ENCODE measurements at places on chromosomes 2 and 18. TPM values are rescaled to one million over a fixed set of nuclear protein-coding genes. Genes with fewer than 3 reads are reported as not detected.
A peak's percentile ranks its signal among the peaks of the same experiment; 100 is the strongest.

The CCBE1 gene
- total RNA-seq: 14.0 TPM

The PTH2R gene
- 0.32 TPM for total RNA-seq

The CLEC4F gene
- 0.71 TPM for total RNA-seq

The CHRNG gene
- not detected for total RNA-seq

The TWIST2 gene
- total RNA-seq: 8.4 TPM

The GAREM2 gene
- total RNA-seq: 2.0 TPM

The CDH2 gene
- total RNA-seq: 0.68 TPM

The DNAJC5G gene
- not detected for total RNA-seq

The PLB1 gene
- total RNA-seq: 5.5 TPM

The CEBPZOS gene
- total RNA-seq: 38.5 TPM

The ONECUT2 gene
- 0.03 TPM for total RNA-seq

The NDC80 gene
- total RNA-seq: 1.1 TPM

The WNT10A gene
- 0.35 TPM for total RNA-seq

The IL37 gene
- not detected for total RNA-seq

The SPATA3 gene
- total RNA-seq: not detected

The NOSTRIN gene
- total RNA-seq: 45.2 TPM

The SLC35F6 gene
- total RNA-seq: 49.3 TPM

The BCL2L11 gene
- total RNA-seq: 23.7 TPM

- no peak overlapping the region for H3K27ac ChIP-seq
- H3K27me3 ChIP-seq: no peaks in the 10 kb centered on the region
- no peaks in the 10 kb centered on the region for H3K4me1 ChIP-seq
- no peaks in the 10 kb centered on the region for H3K36me3 ChIP-seq
- no peak overlapping the region for H3K4me3 ChIP-seq
These were observed 14.4 kb downstream of the CLEC4F start for GRCh38 chr2:70806013-70806412.

GRCh38 chr2:179044500-179044899 is 5.4 kb downstream of the CCDC141 start:
- no peak overlapping the region for H3K27ac ChIP-seq
- no peaks in the 10 kb centered on the region for H3K36me3 ChIP-seq
- DNase-seq: no peak

DNA sequence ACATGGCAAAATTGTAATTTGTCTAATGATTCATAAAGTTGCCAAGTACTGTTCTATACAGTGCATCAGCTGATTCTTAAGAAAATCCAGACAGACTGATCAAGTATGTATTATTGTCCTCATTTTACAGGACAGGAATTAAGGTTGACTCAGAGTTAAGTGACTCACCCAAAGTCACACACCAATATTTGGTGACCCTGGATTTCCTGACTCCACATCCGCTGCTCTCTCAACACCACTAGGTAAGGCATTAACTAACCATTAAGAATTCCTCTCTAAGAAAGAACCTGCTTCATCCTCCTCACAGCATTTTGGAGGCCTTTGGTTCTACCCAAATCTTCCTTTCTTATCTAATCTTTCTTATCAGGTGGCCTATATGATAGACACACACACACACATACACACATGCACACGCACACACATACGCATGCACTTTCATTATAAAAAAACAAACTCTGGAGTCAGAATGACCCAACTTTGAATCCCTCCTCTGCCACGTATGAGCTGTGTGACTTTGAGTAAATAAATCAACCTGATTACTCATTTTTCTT is 150.8 kb downstream of the ANKRD44 start:
- no peak for DNase-seq
- H3K27ac ChIP-seq: no peak overlapping the region
- H3K36me3 ChIP-seq: no peaks in the 10 kb centered on the region
- H3K4me1 ChIP-seq: peaks cover 27% of the 10 kb centered on the region
- H3K4me3 ChIP-seq: no peak overlapping the region

- H3K27me3 ChIP-seq: no peaks in the 10 kb centered on the region
- H3K27ac ChIP-seq: no peak overlapping the region
- H3K36me3 ChIP-seq: no peaks in the 10 kb centered on the region
These were observed 83.7 kb upstream of the RND3 start for GRCh38 chr2:150571121-150571520.

GRCh38 chr2:242054881-242055801 is 185.6 kb downstream of the RTP5 start:
- no peak for DNase-seq
- H3K4me3 ChIP-seq: no peak overlapping the region
- H3K36me3 ChIP-seq: no peaks in the 10 kb centered on the region
- H3K27ac ChIP-seq: no peak overlapping the region

DNA sequence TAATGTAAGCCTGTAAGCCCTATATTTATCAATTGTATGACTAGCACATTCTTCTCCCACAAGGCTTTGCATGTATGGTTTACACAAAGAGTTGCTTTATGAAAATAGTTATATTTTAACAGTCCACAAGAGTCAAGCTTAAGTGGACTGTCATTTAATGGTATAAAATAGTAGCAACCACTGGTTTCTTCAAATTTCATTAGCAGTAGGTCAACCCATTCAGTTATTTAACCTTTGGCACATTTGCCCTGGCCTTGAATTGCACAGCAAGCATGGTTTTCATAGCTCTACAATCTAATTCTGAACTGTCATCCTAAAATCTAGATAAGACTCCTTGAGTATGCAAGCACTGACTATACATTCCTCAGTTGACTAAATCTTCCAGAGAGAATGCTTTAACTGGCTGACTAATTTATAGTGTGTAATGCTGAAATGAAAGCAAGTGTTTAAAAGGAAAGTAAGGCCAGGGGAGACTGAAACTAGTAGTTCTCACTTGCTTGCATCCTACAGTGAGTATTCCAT is 1.8 kb downstream of the DPP4 start:
- H3K4me3 ChIP-seq: peak overlapping the region; percentile 64
- H3K27me3 ChIP-seq: no peaks in the 10 kb centered on the region
- H3K27ac ChIP-seq: no peak overlapping the region
- no peak for DNase-seq

- no peak for DNase-seq
- H3K4me1 ChIP-seq: peaks cover 17% of the 10 kb centered on the region
- H3K27me3 ChIP-seq: peaks cover 24% of the 10 kb centered on the region
- H3K27ac ChIP-seq: peak overlapping the region; percentile 59
- no peaks in the 10 kb centered on the region for H3K36me3 ChIP-seq
- H3K4me3 ChIP-seq: peak overlapping the region; percentile 59
These were observed 285.1 kb downstream of the MTX2 start for GRCh38 chr2:176554101-176555048.

DNA sequence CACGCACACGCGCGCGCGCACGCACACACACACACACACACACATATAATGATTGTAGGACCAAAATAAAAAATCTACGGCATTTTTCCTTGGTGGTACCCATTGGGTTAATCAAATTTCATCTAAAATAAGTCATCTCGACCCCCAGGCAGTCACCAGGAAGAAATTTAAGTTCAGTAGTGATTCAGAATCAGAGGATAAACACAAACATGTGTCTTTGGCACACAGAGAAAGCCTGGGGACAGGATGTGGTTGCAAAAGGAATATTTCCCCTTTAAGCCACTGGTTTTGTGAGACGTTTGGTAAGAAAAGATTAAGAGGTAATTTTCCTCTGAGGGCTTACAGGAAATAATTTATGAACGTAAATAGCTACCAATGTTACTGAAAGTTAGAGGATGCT is 171.6 kb upstream of the PIEZO2 start:
- no peak overlapping the region for H3K4me3 ChIP-seq
- no peak overlapping the region for H3K27ac ChIP-seq
- DNase-seq: no peak
- no peaks in the 10 kb centered on the region for H3K27me3 ChIP-seq
- no peaks in the 10 kb centered on the region for H3K36me3 ChIP-seq
- no peaks in the 10 kb centered on the region for H3K4me1 ChIP-seq

- peaks cover 59% of the 10 kb centered on the region for H3K36me3 ChIP-seq
- no peak overlapping the region for H3K27ac ChIP-seq
- DNase-seq: no peak
- H3K4me3 ChIP-seq: no peak overlapping the region
- H3K4me1 ChIP-seq: no peaks in the 10 kb centered on the region
- no peaks in the 10 kb centered on the region for H3K27me3 ChIP-seq
These were observed 68.6 kb downstream of the LPIN1 start for GRCh38 chr2:11814979-11815510.

DNA sequence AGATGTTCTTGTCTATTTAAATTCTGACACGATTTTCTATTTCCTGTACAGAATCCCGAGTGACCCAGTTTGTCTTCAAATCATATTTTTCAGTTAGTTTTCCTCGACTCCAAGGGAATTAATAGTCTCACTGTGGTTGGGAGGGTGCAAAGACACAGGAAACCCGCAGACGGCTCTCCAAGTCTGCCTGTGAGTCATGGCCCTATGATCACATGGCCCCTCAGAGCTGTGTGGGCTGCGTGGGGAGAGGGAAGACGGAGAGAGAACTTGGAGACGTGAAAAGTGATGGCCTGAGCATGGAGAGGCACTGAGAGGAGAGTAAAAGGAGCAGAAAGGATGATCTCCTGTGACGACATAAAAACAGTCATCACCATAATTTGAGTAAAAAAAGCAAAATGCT is 989.9 kb downstream of the DCDC2C start:
- H3K4me3 ChIP-seq: no peak overlapping the region
- no peaks in the 10 kb centered on the region for H3K4me1 ChIP-seq
- H3K27me3 ChIP-seq: no peaks in the 10 kb centered on the region

GRCh38 chr2:1585635-1586034 is 158.7 kb downstream of the PXDN start:
- no peaks in the 10 kb centered on the region for H3K27me3 ChIP-seq
- H3K4me3 ChIP-seq: no peak overlapping the region
- H3K4me1 ChIP-seq: peaks cover 7% of the 10 kb centered on the region
- H3K27ac ChIP-seq: no peak overlapping the region
- peak; percentile 37 for DNase-seq

DNA sequence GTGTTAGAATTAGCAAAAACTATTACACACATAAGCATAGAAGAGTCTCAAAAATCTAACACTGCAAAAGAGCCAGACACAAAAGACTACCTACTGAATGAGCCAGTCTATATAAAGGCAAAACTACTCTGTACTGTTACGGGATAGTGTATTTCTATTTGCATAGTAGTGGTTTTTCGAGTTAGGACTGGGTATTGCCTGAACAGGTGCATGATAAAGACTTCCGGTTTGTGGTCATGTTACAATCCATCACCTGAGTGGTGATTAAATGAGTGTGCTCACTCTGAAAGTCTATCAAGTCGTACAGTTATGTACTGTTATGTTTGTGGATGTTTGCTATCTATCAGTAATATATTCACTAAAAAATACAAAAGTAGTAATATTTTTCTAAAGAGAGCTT is 523.3 kb upstream of the SYT4 start:
- H3K27me3 ChIP-seq: no peaks in the 10 kb centered on the region
- H3K27ac ChIP-seq: no peak overlapping the region
- no peaks in the 10 kb centered on the region for H3K36me3 ChIP-seq
- no peak overlapping the region for H3K4me3 ChIP-seq
- DNase-seq: no peak
- no peaks in the 10 kb centered on the region for H3K4me1 ChIP-seq

DNA sequence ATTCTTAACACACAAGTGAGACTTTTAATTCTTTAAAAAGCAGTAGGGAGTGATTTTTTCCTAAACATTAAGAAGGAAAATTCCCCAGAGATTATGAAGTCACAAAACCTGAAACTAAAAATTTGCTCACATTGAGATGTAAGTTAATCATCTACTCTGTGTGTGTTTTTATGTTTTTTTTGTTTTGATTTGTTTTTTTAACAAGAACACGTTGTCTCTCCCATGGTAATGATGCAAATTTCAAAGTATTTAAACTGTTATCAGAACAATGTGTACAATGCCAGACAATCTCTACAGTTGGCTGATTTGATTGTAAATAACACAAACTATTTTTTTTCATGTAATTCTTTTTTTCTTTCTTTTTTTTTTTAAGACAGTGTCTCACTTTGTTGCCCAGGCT is 71.5 kb downstream of the COLEC12 start:
- peaks cover 11% of the 10 kb centered on the region for H3K4me1 ChIP-seq
- no peaks in the 10 kb centered on the region for H3K36me3 ChIP-seq
- DNase-seq: no peak
- no peaks in the 10 kb centered on the region for H3K27me3 ChIP-seq

DNA sequence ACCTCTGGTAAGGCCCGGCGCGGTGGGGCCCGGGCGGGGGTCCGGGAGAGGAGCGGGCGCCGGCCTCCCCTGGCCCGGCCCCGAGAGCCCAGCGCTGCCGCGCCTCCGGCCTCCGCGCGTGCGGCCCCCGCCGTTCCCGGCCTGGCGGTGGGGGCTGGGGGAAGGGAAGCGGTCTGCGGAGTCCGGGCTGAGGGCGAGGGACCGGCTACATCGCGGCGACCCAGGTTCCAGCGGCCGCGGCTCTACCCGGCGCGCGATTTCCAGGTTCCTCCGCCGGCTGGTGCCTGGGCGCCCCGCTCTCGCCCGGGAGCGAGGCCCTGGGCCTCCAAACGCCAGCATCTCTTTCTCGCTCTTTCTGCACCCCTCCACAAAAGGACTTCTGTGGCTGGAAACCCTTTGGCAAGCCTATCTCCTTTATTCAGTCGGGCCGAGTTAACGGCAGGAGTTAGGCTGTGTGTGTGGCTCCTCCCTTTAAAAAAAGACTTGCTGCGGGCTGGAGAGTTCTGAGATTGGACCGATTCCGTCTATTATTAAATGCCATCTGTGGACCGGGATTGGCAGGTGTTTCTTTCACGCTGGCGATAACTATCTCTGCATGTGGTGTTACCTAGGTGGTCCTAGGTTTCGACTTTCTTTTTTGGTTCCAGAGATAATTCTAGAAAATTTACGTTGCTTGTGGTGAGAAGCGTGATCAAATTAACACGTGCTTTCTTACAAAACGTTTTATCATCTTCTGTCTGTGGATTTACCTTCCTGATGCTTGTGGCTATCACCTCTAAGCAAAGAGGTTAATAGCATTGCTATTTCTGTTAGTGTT is 592 bp downstream of the ME2 start:
- H3K36me3 ChIP-seq: no peaks in the 10 kb centered on the region
- peak overlapping the region; percentile 92 for H3K4me3 ChIP-seq
- H3K27ac ChIP-seq: peak overlapping the region; percentile 97

DNA sequence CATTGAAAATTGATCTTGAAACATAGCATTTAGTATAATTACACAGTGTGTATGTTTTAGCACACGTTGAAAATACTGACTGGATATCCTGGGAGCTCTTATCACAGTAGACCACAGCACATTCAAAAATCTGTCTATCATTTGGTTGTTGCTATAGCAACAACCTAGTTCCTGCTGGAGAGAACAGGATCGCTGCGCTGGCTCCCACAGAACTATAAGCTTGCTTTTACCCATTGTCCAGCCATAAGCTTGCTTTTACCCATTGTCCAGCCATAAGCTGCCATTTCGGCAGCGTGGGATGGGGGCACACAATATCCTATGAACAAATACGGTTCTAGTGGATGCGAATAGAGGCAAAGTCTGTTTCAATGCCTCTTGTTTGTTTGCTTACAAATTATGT is 70.4 kb upstream of the ST6GAL2 start:
- H3K4me3 ChIP-seq: no peak overlapping the region
- DNase-seq: no peak
- no peaks in the 10 kb centered on the region for H3K27me3 ChIP-seq
- H3K4me1 ChIP-seq: no peaks in the 10 kb centered on the region

- H3K4me1 ChIP-seq: no peaks in the 10 kb centered on the region
- no peak for DNase-seq
These were observed 20.7 kb downstream of the TMEM178A start for GRCh38 chr2:39686456-39686855.

GRCh38 chr2:8416001-8416571 is 265.8 kb upstream of the ID2 start:
- peaks cover 27% of the 10 kb centered on the region for H3K4me1 ChIP-seq
- no peaks in the 10 kb centered on the region for H3K27me3 ChIP-seq
- H3K27ac ChIP-seq: no peak overlapping the region
- no peak overlapping the region for H3K4me3 ChIP-seq

- DNase-seq: no peak
- H3K27me3 ChIP-seq: no peaks in the 10 kb centered on the region
- H3K36me3 ChIP-seq: no peaks in the 10 kb centered on the region
- no peak overlapping the region for H3K4me3 ChIP-seq
- H3K27ac ChIP-seq: no peak overlapping the region
- H3K4me1 ChIP-seq: peaks cover 32% of the 10 kb centered on the region
These were observed 57.2 kb upstream of the RTN4 start for GRCh38 chr2:55107436-55107835.

Measured in lower lobe of right lung (tissue), 2 donors.